ENCODE measurements at places on chromosomes 4 and X.
A peak's percentile ranks its signal among the peaks of the same experiment; 100 is the strongest.

DNA sequence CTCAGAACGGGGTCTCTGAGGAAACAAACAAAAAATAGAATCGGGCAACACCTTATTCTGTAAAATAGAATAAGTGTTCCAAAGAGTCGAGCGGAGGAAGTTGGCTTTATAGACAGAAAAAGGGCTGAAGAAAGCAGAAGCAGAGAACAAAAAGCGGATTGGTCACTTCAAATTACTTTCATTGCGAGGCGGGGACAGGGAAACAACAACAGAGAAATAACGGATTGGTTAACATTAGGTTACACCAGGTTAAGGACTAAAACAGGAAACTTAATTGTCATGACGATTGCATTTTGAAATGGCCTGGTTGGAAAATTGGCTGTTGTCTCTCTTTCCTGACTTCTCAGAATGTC lies 433 bp upstream of the COQ2 start:
- peak; percentile 43 for DNase-seq

- peak; percentile 22 for DNase-seq
Observed at GRCh38 chrX:133726211-133726630, 259.2 kb downstream of the GPC3 start.

DNA sequence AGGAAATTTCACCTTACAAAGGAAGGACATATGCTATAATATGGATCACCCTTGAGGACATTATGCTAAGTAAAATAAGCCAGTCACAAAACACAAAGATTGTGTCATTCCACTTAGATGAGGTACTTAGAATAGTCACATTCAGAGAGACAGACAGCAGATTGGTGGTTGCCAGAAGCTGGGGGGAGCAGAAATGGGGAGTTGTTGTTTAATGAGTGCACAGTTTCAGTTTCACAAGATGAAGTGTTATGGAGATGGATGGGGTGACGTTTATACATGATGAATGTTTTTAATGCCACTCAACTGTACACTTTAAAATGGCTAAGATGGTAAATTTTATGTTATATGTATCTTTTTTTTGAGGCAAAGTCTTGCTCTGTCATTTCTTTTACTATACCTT lies 14.8 kb upstream of the SPON2 start:
- no peak for DNase-seq

- DNase-seq = no peak
Observed at GRCh38 chrX:110318664-110318968, 731 bp upstream of the AMMECR1 start.

- DNase-seq = no peak
Observed at GRCh38 chrX:72294497-72294896, 11.2 kb downstream of the CITED1 start.

DNA sequence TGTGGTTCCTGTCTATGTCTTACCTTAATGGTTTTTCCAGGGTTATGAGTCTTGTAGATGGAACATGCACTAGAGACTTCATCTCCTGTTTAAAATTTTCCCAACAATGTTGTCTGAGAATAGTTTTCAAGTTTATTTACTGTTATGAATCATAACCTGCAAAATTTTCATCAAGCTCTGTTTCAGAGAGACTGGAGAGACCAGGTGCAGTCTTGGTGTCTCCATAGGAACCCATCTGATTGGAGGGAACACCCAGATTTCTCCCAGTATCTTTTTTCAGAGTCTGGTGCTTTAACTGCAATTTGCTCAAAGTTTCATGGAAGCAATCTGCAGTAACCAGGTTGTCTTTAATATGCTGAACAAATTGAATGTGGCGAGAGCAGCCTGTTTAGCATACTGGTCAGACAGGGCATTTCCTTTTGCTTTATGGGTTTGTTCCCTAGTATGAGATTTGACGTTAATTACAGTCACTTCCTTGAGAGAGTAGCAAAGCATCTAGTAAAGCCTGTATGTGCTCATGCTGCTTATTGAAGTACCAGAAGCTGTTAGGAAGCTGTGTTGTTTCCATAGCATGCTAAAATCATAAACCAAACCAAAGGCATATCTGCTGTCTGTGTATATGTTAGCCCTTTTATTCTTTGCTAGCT lies 18.8 kb upstream of the VSIG1 start:
- DNase-seq = no peak

DNA sequence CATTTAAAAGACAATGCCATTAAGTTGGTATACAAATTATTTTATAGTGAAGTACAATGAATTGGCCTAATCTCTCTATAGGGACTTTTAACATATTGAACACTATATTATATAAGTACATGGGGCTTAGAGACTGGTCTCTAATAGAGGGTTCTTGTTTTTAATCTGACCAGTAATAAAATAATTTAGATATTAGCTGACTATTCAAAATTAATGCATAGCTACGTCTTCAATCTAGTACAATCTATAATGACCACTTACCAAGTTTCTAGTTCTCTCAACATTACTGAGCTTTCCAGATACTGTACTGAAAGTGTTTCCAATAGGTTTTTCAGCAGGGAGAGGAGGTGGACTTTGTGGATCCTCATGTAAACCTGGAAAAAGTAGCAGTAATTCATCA lies 59.6 kb downstream of the RPS3A start:
- DNase-seq = no peak

- no peak for DNase-seq
Observed at GRCh38 chrX:45591650-45592049, 391.0 kb upstream of the DIPK2B start.

- DNase-seq = no peak
Observed at GRCh38 chr4:54099287-54099747, 646 bp upstream of the GSX2 start.
